CD4-positive, alpha-beta T cell (primary cell): ENCODE measurements at places on chromosomes 13 and 19.

- DNase-seq, result no peak
Measured at GRCh38 chr13:20188667-20189553, 3.8 kb downstream of the GJB2 start.

GRCh38 chr13:34620862-34621261, 321.2 kb upstream of the NBEA start:
- DNase-seq, result no peak

GRCh38 chr19:38425222-38425809, 703 bp downstream of the RASGRP4 start:
- no peak for DNase-seq

GRCh38 chr13:33310245-33311038, 24.9 kb upstream of the STARD13 start:
- DNase-seq, result no peak

- DNase-seq, result no peak
Measured at GRCh38 chr13:20171364-20171763, 10.5 kb upstream of the GJA3 start.

DNA sequence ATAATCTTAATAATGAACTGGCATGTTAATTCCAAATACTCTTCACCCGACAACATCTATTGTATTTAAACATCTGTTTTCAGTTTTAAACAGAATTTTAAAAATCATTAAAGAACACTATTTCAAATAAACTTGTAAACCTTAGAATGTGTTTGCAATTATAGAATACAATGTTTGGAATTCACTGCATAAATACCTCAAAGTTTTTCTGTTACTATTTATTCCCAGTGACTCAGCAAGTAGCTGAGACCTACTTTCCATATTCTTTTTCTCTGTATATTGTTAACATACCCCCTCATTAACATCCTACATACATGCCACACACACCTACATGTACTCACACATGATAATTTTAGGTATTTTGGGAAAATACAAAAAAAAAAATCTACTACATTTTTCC, 1134.3 kb downstream of the SLITRK1 start:
- DNase-seq, result no peak

GRCh38 chr13:36445891-36446351, 13.6 kb downstream of the CCNA1 start:
- no peak for DNase-seq

- no peak for DNase-seq
Measured at GRCh38 chr13:112861876-112862615, 107.0 kb upstream of the MCF2L start.
